ENCODE measurements at places on chromosomes 2 and 18.

DNA sequence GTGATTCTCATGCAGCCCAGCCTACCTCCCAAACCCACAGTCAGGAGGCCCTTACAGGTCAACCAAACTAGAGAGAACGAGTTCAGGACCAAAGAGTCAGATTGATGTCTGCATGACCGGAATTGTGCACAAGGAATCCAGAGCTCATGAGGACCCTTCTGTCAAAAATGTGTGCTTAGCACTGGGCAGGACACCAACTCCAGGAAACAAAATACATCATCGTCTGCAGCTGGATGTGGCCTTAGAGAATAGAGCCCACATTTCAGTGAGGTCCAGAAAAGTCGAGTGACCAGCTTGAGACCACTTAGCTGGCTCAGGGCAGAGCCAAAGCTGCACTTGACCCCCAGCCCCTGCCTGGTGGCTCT is 3.2 kb downstream of the TNS1 start:
- DNase-seq, result no peak

- no peak for DNase-seq
These were observed 9.9 kb upstream of the EPHA4 start for GRCh38 chr2:221581986-221582385.

- DNase-seq, result no peak
These were observed 14.2 kb upstream of the CABLES1 start for GRCh38 chr18:23121133-23121532.

DNA sequence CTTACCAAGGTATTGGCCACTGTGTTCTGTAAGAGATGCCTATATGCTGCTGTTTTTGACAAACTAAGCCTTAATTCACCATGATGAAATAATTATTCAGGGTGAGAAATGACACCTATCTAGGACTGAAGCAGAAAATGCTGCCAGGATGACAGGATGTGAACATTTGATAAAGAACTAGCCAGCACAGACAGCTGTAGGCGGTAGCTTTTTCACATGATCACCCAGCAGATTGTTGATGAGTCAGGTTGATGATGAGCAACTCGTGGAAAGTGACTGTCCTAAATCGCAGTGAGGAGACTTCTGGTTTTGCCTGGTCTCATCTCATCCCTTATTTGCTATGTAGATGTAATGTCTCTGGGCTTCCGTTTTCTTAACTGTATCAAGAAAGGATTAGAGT is 144.1 kb downstream of the PRPF40A start:
- DNase-seq, result no peak

- DNase-seq, result no peak
These were observed 21.1 kb downstream of the NEURL3 start for GRCh38 chr2:96484091-96484490.

DNA sequence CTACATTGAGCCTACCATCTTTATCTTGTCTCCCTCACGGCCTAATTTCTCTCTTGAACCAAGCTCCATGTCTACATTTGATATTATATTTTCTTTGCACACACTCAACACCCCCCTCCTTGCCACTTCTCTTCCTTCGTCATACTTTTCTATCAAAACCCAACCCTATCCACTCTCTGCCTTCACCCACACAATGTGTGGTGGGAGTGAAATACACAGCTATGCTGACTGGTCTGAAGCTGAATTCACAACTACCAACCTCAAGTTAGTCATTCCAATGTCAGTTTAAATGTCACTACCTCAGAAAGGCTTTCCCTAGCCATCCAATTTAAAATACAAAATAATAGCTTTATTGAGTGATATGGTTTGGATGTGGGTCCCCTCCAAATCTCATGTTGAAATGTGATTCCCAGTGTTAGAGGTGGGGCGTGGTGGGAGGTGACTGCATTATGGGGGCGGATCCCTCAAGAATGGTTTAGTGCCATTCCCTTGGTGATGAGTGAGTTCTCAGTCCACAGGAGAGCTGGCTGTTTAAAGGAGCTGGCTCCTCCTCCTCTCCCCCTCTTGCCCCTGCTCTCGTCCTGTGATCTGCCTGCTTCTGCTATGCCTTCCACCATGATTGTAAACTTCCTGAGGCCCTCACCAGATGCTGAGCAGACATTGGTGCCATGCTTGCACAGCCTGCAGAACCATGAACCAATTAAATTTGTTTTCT is 112.1 kb downstream of the DTNB start:
- DNase-seq, result no peak

GRCh38 chr2:200324362-200324761 is 17.9 kb downstream of the SPATS2L start:
- DNase-seq, result no peak

GRCh38 chr2:222751821-222752719 is 80.6 kb downstream of the MOGAT1 start:
- no peak for DNase-seq

GRCh38 chr2:104952976-104953375 is 84.9 kb upstream of the MRPS9 start:
- no peak for DNase-seq

DNA sequence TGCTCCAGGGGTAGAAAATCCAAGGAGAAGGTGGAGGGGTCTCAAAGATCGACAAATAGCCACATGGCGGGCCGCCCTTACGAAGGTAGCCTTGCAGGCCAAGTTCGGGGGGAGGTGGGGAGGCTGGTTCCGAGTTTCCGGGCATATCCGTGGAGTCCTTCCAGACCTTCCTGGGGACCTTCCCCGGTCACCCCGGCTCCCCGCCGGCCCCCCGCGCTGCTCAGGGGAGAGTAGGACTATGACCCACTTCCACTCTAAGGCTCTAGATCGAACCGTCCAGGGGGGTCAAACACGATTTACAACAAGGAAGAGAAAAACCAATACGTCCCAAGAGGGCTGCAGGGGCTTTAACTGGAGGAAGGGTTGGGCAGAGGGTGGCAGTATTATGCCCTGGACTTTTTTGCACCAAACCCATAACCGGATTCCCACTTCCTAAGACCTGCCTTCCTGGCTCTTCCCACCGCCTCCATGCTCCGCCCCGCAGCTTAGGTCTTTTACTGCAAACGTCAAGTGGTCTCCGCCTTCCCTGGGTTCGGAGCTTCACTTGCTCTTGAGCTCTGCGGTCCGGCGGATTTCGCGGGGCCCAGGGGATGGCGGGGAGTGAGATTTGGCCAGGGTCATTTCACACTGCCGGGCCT is 779 bp upstream of the LYPD6 start:
- DNase-seq, result no peak

- no peak for DNase-seq
These were observed 60.6 kb upstream of the SLC16A14 start for GRCh38 chr2:230129343-230129742.

DNA sequence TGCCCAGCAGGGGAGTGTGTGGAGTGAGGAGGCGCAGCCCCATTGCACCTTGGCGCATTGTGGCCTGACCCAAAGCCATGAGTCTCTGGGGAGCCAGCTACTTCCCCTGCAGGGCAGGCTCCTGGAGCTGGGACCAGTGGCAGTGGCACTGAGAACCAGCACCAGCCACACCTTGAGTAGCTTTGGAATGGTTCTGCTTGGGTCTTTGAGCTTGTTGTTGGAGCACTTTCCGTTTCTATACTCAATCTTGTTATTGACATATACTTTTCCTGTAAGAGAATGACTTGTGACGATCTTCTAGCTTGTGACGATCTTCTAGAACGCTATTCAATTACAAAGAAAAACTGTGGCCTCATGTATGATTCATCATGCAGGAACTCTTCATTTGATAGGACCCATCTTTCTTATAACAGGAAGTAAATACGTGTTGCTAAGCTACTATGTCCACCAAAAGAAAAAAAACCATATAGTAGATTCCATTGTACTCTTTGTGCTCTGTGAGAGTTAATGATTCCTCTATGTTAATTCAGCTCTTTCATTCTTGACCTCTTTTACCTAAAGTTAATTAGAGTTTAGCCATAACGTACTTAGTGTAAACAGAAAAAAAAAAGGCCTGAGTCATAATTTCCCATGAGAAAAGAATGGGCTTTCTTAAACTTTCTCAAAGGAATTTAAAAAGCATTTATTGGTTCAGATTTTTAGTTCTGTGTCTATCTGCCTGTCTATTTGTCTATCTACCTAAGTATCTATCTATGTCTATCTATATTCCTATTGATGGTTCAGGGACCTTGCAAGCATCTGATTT is 113.1 kb downstream of the GATA6 start:
- DNase-seq, result no peak

GRCh38 chr2:57943315-57943714 is 103.3 kb upstream of the VRK2 start:
- no peak for DNase-seq

DNA sequence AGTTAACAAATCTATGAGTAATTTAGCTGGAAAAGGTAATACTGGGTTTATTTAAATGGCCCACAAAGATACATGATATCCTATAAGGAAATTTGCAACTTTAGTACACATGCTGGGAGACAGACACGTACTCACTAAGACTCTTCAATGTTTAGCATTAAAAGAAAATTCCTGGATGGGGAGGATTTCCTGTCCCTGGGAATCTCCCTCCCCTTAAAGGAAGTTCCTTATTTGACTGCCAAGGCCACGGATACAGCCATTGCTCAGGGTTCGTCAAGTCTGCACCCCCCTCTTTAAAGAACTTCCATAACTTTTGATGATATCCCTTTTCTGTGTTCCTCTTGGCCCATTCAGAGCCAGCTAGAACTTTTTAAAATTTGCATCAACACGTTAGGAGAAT is 267.6 kb downstream of the CD226 start:
- no peak for DNase-seq

DNA sequence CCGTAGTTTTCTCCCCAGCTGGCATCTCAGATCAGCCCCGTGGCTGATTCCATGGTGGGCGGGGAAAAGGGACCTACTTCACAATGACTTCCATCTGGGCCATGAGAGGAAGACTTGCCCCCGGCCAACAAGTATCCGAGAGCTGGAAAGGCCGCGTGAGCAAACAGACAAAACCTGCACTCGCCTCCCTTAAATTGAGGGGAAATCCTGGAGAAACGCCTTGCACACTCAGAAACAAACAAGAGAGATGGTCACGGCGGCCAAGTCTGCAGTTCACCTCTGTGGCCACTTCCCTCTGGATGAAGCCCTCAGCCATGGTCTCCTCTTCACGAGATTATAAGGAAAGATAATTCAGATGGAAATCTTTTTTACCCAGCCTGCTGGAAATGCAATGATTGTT is 39.4 kb upstream of the TPO start:
- no peak for DNase-seq

GRCh38 chr2:133360882-133361281 is 207.4 kb downstream of the NCKAP5 start:
- no peak for DNase-seq

DNA sequence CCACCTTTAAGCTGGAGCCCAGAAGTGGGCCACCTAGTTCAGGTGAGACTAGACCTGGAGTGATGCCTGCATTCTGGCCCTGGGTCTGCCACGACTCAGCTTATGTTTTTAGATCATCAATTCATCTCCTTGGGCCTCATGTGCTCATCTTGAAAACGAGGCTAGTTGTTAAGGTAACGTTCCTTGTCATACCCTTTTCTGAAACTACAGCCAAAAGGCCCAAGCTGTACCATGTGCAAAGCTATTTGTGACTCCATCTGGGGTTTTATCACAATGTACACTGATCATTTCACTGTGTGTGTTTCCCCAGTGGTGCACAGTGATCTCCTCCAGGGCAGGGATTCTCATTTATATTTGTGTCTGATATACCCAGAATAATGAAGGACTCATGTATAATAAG is 138.4 kb upstream of the COPS8 start:
- DNase-seq, result no peak

DNA sequence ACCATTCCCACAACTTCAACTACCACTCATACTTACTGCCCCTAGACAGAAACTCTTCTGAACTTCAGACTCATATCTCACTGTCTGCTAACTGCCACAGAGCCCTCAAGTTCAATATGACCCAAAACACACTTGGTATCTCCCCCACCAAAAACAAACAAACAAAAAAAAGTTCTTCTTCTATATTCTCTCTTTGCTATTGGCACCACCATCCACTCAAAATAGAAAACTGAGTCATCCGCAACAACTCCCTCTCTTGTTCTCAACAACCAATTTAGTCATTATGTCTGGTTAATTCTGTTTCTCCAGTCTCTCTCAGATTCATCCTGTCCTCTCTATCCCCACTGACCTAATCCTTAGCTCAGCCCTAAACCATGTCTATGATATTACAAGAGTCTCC is 7.2 kb upstream of the DCTN1 start:
- no peak for DNase-seq

DNA sequence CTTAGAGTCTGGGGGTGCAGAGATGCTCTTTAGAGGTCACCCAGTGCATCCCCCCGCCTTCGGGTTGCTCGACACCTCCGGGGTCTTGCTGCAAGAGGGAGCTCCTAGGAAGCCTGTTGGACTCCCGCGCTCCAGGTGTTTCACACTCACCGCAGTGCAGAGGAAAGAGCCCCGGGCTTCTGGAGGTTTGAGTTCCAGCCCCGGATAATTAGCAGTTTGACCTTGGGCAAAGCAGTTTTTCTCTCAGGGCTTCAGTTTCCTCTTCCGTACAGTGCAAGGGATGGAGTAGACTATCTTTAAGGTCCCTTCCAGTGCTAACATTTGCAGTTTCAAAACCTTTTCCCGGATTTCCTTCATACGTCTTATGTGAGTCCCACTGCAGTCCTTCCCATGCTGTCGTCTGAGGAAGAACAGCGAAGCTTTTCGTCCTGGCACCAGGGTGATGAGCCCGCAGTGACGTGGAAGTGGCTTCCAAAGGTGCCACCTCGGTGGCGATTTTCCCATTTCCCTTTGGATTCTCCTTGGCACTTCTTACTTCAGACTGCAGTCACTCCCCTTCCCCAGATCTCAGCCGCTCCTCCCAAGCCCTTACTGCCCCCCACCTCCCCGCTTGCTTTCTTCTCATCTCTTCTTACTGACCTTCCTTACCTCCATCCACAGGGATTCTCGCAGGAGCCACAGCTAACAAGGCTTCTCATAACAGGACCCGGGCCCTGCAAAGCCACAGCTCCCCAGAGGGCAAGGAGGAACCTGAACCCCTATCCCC is 585 bp downstream of the PNKD start:
- DNase-seq, result no peak

- DNase-seq, result no peak
These were observed 204.6 kb downstream of the SOCS6 start for GRCh38 chr18:70493461-70493860.
